ENCODE measurements at places on chromosomes 3 and 15.

DNA sequence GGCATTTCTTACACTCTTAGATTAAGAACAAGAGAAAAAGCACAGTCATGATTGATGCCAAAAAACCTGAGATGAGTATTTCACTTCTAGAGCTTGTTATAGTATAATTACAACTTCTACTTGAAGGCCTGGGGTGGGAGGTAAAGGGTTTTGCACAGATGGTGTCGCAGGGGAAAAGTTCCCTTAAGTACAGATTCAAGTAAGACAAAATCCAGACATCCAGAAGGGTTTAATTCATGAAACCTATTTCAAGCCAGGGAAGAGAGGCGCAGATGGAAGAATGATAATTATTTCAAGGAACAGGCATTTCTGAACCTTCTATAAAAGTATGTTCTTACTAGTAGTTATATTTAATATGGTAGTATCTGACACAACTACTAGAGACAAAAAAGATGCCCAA, 70.6 kb downstream of the TM4SF4 start:
- no peak for DNase-seq

DNA sequence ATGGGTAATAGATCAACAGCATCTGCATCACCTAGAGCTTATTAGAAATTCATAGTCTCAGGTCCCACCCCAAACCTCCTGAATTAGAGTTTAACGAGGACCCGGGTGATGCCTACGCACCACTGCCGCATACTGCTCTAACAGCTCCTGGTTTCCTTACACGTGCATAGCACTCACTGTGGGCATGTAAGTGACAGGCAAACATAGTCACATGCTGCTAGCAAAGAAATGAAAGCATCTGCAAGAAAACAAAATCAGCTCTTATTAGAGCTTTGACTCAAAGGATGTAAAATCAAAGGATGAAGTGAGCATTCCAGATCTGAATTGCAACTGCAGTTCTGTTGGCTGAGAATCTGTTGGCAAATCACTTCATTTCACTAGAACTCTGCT, 19.1 kb upstream of the RIOX2 start:
- no peak for DNase-seq

DNA sequence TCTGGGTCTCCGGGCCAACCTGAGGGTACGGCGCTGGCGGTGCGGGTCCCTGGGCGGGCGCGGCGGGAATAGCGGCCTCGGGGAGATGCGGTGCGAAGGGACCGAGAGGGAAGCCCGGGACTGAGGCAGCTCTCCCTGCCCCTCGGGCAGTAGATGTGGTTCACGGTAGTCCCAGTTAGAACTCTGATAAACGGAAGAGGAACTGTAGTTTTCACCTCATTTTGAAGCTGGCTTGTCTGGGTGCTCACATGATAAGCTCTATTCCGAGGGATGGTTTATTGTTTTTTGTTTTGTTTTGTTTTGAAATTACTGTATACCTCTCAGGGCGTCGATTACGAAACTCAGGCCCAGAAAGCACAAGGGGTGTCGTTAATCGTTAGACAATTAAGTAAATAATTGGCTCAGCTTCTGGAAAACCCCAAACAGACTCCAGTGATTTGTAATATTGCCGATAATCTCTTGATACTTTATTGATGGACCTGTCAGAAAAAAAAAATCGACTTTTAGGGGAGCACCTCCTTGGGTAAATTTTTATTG, 413 bp downstream of the NUSAP1 start:
- no peak for DNase-seq

DNA sequence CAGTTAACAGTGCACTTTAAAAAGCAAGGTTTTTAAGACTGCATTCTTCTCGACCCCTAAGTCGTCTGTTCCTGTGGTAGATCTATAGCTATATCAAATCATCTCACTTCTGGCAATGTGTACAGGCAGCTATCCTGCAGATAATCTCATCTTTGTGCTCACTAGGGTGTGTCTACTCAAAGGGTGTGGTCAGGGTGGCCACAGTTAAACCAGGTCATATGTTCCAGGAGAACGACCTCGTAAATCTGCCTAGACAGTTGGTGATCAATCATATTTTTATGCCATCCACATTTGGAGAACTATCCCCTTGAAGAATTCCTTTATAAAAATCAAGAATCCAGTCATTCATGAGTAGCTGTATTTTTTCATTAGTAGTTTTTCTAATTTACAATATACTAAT, 3.0 kb downstream of the VEPH1 start:
- no peak for DNase-seq

GRCh38 chr3:156341332-156341731, 213.6 kb downstream of the SSR3 start:
- no peak for DNase-seq

GRCh38 chr15:33458421-33458820, 147.7 kb downstream of the RYR3 start:
- DNase-seq = no peak

DNA sequence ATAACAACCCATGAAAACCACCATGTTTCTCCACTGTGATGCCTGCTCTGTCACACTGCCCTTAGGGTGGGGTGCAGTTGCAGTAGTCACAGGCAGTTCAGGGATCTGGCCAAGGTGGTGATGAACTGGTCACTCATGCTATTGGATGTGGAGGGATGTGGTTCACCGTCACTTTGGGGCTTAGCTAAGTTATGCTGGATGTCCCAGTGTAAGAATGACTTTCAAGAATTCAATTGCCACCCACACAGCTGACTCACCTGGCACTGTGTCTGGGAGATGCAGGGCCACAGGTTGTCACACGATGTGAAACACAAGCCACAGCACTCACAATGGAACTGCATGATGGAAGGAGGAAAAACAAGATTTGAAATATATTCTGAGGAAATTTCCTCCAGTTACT, 146.1 kb upstream of the CTNNB1 start:
- no peak for DNase-seq

GRCh38 chr3:13145131-13145825, 72.0 kb upstream of the IQSEC1 start:
- no peak for DNase-seq

DNA sequence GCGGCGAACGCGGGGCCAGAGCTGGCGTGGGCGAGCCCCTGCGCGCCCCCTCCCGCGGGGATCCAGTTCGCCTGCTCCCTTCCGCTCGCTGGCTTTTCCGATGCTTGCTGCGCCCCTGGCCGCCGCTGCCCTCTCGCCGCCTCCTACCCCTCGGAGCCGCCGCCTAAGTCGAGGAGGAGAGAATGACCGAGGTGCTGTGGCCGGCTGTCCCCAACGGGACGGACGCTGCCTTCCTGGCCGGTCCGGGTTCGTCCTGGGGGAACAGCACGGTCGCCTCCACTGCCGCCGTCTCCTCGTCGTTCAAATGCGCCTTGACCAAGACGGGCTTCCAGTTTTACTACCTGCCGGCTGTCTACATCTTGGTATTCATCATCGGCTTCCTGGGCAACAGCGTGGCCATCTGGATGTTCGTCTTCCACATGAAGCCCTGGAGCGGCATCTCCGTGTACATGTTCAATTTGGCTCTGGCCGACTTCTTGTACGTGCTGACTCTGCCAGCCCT, 721 bp downstream of the P2RY1 start:
- no peak for DNase-seq

DNA sequence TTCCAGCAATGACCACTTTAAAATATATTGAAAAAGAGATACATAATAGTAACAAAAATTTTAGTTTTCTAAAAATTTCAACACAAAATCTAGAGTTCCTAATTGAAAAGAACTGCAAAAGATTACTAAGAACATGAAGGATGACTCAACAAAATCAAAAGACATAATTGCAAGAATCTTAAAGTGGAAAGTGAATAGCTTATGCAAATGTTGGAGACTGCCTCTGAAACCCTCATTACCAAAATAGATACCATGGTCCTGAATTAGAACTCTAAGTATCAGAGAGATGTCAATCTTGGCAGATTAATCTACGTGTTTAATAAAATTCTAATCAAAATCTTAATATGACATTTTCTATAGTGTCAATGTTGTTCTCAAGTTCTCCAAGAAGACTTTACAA, 60.7 kb upstream of the SGO1 start:
- no peak for DNase-seq

Measured in AG09309 (cell line).